Mesendoderm (in vitro differentiated cells): ENCODE measurements at places on chromosomes 11 and 22.
A peak's percentile ranks its signal among the peaks of the same experiment; 100 is the strongest.

GRCh38 chr22:26580240-26580962, 9.5 kb downstream of the TPST2 start:
- peak; percentile 72 for DNase-seq

- DNase-seq, result no peak
Measured at GRCh38 chr11:79035881-79036280, 404.9 kb downstream of the TENM4 start.

DNA sequence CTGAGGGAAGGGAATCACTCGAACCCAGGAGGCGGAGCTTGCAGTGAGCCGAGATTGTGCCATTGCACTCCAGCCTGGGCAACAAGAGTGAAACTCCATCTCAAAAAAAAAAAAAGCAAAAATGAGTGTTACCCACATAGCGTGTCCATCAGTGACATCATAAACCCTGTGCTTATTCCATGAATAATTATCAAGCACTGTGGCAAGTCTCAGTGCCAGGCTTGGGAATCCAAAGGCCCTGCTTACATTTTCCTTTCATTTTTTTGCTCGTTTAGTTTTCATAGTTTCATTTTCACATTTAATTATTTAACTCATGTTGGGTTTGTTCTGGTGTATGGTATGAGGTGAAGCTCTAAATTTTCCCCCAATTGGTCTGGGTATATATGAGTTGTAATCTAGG, 46.5 kb downstream of the NEU3 start:
- DNase-seq, result no peak

- DNase-seq, result no peak
Measured at GRCh38 chr22:32995335-32995734, 62.8 kb downstream of the SYN3 start.

- DNase-seq, result peak; percentile 85
Measured at GRCh38 chr11:131373095-131373725, 2.8 kb downstream of the NTM start.

GRCh38 chr11:129974237-129974636, 28.4 kb downstream of the PRDM10 start:
- no peak for DNase-seq

- peak; percentile 99 for DNase-seq
Measured at GRCh38 chr22:30196141-30196879, 50.2 kb downstream of the LIF start.

DNA sequence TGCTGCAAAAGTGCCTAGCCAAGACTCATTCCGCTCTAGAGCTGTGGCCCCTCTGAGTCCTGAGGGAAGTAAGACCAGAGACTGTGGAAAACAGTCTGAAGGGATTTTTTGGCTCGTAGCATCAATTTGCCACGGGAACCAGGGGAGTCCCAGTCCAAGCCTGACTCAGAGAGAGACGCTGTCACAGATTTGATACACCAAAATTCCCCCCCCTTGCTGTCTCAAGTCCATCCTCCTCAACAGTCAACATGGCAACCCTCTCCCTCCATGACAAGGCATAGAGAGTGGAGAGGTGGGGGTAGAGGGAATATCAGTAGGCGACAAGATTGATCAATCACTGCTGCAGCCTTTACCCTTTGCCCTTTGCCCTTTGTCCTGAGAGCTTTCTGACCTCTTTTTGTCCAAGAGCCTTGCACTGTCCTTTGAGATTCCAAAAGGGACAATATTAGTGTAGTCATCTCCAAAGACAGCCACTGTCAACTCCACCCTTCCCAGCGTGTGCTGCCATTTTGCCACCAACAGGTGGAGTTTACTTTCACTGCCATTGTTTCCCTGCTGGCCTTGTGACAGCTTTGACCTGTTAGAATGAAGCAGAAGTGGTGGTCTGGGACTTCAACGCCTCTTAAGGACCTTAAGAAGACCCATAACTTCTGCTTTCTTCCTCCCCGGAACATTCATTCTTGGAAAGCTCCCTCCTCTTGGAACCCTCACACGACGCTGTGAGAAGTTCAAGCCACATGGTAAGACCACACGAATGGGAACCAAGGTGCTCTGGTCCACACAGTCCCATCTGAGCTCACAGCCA, 7.3 kb downstream of the SLC15A3 start:
- peak; percentile 59 for DNase-seq

GRCh38 chr11:128921793-128922192, 20.9 kb downstream of the TP53AIP1 start:
- no peak for DNase-seq

DNA sequence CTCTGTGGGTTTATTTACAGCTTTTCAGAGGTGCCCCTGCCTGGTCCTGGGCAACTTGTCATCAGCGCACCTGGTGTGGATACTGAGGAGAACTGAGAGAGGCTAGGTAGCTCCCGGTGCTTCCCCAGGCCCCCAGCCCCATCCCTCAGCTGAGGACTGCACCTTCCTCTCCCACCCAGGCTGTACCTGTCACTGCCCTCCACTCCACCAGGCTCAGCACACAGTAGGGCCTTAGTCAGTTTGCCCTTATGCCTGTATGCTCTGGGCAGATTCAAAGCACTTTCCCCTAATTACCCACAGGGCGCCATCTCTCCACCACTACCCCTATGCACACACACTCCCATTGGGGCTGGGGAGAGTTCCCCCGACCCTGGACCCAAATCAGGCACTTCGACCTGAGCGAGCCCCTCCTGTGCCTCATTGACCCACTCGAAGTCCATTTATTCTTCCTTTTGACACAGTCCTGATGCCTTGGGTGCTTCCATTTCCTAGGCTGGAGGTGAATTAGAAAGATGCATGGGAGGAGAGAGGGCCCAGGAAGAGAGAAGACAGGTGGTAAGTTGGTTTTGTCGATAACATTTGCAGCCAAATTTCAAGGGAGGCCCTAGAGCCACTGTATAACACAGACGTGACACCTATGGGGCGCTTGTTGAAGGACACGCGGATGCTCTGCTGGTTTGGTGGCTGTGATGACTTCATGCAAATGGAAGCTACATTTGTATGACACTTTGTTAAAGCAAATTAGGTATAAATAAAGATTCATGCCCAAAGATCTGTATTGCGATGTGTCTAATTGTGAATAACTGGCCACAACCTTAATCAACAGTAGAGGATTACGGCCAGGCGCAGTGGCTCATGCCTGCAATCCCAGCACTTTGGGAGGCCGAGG, 13.8 kb upstream of the PICK1 start:
- peak; percentile 58 for DNase-seq

- no peak for DNase-seq
Measured at GRCh38 chr22:50008151-50009040, 4.2 kb downstream of the IL17REL start.

GRCh38 chr22:20940904-20941385, 23.7 kb downstream of the CRKL start:
- no peak for DNase-seq
